Stimulated activated CD4-positive, alpha-beta T cell treated with anti-CD3 and anti-CD28 coated beads, Interleukin-2, amount 100 ng/mL, for 24 hours (primary cell): ENCODE measurements at places on chromosomes 3 and 15.

DNA sequence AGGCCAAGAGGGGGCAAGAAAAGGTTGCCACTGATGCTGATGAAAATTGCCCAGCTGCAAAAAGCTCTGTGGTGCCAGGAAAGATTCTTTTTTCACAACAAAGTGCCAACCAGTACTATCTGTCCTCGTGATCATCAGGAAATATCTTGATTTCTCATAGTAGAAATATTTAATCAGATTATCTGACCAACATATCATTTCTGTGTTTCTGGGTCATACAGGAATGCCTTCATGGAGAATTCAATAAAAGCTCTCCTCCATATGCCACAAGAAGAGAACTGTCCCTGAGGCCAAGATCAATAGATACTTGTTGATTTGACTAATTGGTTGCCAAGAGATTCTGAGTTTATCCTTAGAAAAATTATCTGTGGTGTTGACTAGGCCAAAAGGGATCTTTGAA, 63.5 kb downstream of the FSIP1 start:
- no peak for DNase-seq

GRCh38 chr3:27165321-27165721, 203.9 kb downstream of the NEK10 start:
- no peak for DNase-seq

GRCh38 chr3:76402926-76403325, 617.6 kb upstream of the ZNF717 start:
- DNase-seq, result no peak

DNA sequence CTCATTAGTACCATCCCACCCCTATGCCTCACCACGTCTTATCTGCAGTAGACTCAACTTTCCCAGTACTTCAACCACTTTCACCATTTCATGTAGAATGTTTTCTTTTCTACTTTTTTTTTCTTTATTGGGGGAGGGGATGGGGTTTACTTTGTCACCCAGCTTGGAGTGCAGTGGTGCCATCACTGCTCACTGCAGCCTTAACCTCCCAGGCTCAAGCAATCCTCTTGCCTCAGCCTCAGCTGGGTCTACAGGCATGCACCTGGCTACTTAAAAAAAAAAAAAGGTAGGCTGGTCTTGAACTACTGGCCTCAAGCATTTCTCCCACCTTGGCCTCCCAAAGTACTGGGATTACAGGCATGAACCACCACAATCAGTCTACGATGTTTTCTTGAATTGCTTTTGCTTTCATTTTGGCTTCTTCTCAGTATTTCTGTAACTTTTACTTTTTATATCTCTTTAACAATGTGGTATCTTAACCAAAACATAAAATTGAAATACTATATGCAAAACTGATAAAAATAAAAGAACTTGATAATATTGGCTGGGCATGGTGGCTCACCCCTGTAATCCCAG, 44.9 kb upstream of the CHL1 start:
- DNase-seq, result no peak

DNA sequence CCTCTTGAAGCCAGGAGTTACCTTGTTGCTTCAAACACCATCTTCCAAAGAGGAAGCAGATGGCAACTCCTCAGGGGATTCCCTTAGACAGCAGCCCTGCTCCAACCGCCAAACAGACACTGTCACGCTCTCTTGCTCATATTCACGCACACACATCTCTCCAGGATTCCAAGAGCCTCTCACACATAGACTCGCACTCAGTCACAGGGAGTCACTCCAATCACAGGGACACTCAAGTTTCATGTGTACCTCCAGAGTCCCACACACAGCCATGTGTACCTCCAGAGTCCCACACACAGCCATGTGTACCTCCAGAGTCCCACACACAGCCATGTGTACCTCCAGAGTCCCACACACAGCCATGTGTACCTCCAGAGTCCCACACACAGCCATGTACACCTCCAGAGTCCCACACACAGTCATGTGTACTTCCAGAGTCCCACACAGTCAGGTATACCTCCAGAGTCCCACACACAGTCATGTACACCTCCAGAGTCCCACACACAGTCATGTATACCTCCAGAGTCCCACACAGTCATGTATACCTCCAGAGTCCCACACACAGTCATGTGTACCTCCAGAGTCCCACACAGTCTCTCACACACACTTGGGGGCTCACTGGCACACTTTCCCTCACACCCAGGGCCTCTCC, 6.1 kb downstream of the VWA5B2 start:
- DNase-seq, result no peak

DNA sequence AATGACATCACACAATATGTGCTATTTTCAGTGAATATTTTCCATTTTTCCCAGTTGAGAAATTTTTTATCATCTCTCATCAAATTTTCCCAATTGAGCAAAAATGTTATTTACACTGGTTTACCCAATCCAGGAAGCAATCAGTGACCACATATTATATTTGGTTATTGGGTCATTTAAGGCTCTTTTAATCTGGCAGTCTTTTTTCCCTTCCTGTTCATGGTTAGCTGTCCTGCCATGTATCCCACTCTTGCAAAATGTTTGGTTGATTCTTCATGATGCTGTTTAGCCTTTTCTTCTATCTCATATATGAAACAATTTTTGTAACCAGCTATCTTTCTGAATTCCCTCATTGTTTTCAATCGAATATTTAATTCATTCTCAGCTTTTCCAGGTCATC, 626.0 kb downstream of the RBMS3 start:
- no peak for DNase-seq

DNA sequence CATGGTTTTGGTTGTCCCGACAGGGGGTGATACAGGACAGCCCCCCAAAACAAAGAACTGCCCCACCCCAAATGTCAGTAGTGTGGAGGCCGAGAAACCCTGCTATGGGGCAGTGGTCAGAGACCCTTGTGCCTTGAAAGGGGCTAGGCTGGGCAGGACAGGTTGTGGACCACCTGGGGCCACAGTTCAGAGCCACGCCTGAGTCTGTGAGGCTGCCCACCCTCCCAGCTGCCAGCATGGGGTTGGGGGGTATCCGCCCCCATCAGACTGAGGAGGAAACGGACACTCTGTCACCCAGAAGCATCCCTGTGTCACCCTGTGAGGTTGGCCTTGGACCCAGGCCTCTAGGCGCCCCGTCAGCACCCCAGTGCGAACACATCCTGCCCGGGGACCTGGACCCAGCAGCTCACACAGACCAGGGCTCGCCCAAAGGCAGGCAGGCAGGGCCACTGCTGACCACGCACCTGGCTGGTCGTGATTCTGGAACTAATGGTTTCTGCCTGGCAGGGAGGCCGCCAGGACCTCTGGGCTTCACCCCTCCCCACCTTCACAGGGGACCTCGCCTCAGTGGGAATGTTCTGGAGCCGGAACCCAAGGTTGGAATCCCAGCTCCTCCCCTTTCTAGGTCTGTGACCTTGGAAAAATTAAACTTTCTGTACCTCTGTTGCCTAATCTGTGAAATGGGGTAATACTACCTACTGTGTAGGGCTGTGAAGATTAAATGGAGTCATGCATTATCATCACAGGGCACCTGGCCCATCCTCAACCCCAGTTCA, 1.4 kb downstream of the SLC41A3 start:
- no peak for DNase-seq

DNA sequence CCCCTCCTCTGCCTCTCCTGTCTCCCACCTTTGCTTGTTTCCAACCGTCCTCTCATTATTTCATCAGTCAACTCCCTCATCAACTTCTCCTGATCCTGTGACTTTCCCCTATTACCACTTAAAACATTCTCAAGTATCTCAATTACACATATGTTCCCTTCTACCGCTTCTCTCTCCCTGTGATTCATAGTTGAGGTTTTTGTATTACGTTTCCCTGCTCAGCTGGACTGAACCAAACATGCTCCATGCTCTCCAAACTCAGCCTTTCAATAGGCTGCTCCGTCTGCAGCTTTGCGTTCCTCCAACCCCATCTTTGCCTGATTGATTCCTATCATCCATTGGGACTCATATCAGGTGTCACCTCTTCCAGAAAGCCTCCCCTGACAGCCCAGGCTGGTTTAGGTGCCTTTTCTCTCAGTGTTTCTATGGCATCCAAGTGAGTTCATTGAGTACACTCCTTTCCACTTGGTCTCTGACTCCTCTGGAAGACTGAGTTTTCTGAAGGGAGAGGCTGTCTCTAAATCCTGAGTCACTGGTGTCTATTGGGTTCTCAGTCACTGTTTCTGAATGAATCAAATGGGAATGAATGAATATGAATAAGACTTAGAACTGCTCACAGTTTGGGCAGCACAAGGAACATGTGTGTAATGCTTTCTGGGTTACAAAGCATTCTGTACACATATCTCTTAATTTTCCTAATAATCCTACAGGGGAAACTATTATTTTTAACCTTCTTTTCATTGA, 56.4 kb downstream of the PLD1 start:
- no peak for DNase-seq

DNA sequence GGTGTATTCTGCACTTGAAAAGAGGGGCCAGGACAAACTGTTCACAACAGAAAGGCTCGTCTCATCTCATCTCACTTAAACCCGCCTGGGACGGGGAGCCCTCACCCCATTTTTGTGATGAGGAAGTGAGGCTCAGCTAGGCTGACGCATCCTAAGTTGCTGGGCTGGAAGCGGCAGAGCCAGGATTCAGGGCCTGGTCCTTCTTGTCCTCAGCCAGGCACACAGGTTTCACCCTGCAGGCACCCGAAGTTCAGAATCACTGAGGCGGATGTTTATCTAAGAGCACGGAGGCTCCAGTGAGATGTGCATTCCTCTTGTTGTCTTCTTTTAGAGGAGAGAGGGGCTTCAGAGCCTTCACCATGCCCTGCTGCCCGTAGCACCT, 51.1 kb upstream of the PLXNA1 start:
- no peak for DNase-seq

DNA sequence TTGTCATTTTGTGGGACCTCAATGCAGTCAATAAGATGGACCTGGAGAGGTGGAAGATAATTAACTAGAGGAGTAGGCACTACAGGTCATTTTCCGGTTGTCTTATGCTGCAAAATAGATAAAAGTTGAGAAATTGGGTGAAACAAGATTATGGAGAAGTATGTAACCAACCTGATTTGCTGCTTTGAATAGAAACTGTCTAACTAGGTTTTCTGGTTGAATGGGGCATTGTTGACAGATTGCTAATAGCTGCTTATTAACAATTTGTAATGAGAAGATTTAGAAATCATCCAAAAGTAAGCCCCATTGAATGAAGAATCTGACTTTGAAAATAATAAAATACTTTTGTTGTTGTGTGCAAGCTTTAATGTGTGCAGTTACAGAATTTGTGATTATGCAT, 26.2 kb downstream of the PIAS1 start:
- no peak for DNase-seq

DNA sequence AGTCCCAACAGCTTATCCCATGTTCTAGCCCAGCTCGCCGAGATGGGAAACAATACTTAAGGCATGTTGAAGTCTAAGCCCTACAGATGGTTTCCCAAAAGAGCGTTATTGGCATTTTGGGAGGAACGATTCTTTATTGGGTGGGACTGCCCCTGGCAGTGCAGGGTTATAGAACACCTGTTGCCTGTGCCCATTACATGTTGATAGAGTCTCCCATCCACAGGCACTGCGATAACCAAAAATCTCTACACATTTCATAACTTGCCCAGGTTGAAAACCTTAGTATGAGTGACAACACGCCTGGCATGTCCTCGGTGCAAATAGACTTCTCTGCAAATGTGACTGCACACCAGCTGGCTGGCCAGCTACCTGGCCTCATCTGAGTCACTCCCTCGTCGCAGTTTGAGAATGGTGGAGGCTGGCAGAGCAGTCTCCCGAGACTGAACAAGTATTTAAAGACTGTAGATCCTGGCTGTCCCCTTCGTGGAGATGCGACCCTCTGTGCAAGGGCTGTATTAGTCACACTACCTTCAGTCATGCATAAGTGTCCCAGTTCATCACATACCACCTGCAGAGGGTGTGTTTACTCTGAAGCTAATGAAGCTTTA, 18.7 kb downstream of the ZNF80 start:
- peak; percentile 21 for DNase-seq

DNA sequence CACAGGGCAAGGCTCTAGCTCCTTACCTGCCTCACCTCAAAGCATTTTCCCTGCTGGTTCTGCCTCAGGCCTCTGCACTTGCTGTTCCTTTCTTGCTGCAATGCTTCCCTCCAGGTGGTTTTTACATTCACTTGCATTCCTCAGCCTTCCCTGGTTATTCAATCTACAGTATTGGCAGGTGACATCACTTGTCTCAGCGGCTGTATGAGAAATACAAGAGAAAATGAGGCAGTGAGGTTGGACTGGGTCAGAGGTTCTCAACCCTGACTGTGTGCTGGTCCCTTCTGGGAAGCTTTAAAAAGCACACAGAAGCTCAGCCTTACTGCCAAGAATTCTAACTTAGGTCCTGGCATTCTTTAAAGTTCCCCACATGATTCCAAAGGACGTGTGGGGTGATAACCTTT, 26.7 kb downstream of the SIAH2 start:
- DNase-seq, result no peak

GRCh38 chr3:184176377-184177330, 2.0 kb downstream of the AP2M1 start:
- no peak for DNase-seq

- peak; percentile 40 for DNase-seq
These were observed 60.7 kb downstream of the CACNA1D start for GRCh38 chr3:53555068-53555588.

GRCh38 chr3:57706462-57706861, 13.6 kb upstream of the DENND6A start:
- no peak for DNase-seq

DNA sequence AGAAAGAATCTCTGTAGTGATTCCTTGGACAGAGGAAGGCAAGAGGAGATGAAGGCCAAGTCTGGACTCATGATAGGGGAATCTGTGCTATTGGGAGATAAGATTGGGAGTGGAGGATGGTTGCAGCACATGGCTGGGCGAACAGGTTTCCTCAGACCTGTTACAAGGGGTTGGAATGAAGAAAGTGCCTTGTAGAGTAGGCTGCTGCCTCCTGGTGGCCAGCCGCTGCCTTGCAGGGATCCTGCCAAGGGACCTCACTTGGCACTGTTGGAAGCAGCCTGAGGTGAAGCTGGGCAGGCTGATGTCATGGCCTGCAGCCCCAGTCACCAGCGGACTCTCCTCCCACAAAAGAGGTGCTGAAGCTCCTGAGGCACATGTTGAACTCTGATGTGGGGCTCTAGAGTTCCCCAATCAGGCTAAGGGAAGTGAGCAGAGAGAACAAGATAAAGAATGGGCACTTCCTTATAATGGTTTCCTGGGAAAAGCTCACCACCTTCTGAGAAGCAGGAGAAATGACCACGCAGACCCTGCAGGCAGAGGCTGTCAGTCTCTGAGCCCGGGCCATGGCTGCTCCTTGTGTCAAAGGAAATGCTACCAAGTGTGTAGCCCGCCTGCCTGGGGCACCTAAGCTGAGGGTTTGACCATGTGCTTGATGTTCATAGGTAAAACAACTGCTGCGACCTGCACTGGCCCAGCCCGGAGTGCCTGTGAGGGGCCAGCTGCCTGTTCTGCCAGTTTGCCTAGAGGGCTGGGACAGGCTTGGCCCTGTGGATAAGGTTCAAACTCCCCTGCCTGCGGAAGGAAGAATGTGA, 1.6 kb upstream of the TEX264 start:
- DNase-seq, result peak; percentile 92

DNA sequence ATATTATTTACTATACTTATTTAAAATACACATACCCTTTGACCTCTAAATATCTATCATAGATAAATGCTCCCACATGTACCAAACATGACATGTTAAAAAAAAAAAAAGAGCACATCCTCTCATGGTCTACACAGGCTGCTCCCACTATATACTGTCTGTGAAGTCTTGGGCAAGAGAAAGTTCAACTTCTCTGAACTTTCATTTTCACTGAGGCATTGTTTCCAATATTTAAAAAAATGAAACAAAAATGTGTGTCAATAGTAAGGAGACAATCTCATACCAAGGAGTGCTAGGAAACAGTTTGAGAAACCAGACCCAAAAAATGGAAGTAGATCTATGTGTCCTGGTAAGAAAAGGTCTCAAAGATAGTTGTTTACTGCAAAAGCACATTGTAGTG, 29.3 kb downstream of the SLC4A7 start:
- DNase-seq, result no peak
